ENCODE measurements at places on chromosomes 1 and 21.
A peak's percentile ranks its signal among the peaks of the same experiment; 100 is the strongest.

DNA sequence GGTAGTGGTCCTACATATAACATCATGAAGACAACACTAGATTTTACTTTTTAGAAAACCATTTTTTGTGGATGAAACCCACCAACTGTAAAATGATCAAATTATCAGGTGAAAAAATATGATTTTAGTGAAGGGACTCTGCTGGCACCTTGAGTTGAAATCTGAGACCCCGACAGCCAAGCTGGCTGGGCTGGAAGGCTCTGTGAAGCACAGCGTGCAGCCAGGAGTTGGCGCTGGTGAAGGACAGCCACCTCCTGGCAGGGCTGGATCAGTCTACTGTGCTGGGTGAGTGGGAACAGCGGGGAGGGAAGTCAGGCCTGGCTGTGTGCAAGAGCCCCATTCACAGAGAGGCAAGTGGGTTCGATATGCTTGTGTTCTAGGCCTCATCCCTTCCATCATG lies 47.9 kb downstream of the DDAH1 start:
- no peak for DNase-seq

- no peak for DNase-seq
Measured at GRCh38 chr1:209723756-209724693, 19.4 kb downstream of the HSD11B1 start.

DNA sequence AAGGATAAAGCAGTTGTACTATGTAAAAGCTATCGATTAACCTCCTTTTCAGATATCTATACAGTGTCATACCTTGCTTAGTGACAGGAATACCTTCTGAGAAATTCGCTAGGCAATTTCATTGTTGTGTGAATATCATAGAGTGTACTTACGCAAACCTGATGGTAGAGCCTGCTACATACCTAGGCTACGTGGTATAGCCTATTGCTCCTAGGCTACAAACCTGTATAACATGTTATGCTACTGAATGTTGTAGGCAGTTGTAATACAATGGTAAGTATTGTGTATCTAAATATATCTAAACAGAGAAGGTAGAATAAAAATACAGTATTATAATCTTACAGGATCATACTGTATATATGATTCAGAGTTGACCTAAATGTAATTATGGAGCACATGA lies 26.5 kb downstream of the FLVCR1 start:
- peak; percentile 79 for DNase-seq

DNA sequence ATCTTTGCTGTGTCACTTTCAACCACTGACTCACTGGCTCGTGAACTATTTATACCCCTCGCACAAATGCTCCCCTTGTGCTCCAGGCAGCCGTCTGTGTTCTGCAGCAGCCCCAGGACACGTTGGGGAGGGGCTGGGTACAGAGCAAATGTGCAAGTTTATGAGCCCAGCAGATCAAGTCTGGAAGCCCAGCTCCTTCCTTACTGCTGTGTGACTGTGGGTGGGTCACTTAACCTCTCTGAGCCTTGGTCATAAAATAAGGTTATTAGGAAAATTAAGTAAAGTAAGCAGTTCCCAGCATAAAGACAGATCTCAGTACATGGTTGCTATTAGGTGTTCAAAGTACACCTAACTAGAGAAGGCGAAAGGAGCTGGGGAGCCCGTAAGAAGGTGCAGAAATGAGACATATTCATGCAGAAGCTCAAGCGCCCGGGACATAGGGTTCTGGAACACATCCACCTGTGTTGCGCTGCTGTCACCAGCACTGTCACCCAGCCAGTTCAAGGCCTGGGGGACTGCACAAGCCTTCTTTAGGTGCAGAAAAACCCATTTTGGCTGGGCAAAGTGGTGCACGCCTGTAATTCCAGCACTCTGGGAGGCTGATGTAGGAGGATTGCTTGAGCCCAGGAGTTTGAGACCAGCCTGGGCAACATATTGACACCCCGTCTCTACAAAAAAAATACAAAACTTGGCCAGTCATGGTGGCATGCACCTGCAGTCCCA lies 13.8 kb downstream of the EFHD2 start:
- DNase-seq, result no peak

- no peak for DNase-seq
Measured at GRCh38 chr1:15210651-15211375, 36.2 kb upstream of the FHAD1 start.

GRCh38 chr1:165842671-165843129 lies 15.3 kb downstream of the UCK2 start:
- no peak for DNase-seq

DNA sequence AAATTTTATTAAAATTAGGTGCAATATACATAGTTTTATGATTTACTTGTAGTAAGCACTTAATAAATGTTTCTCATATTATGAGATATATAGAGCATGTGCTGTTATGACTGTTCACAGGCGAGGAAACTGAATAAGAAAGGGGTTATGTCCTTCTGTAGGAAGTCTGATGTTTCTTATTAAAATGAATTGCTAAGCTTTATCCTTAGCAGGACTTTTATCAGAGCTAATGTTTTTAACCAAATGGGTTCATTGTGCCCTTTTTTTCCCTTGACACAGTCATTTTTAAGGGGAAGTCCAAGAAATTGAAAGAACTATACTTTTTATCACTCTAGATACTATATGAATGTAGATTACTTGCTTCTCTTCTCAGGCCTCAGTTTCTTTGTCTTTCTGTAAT lies 285.2 kb downstream of the PTPRC start:
- no peak for DNase-seq

DNA sequence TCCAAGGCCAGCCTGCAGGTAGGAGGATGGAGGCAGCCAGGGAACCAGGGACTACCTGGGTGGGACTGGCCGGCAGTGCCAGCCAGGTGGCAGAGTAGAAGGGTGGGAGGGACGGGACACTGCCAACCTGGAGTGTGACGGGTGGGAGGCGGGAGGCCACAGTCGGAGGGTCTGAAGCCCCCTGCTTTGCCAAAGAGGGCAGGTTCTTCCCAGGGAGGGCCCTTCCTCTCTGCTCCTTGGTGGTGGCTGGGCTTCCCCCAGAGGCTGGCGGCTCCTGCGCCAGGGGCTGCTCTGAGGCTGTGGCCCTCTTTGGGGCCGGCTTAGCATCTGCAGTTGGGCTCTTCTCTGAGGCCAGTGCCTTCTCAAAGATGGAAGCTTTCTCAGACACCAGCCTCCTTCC lies 8.7 kb upstream of the TNNT2 start:
- DNase-seq, result no peak

GRCh38 chr1:227766015-227766634 lies 30.9 kb downstream of the SNAP47 start:
- peak; percentile 64 for DNase-seq

GRCh38 chr1:230749635-230750034 lies 2.4 kb downstream of the CAPN9 start:
- DNase-seq, result no peak

DNA sequence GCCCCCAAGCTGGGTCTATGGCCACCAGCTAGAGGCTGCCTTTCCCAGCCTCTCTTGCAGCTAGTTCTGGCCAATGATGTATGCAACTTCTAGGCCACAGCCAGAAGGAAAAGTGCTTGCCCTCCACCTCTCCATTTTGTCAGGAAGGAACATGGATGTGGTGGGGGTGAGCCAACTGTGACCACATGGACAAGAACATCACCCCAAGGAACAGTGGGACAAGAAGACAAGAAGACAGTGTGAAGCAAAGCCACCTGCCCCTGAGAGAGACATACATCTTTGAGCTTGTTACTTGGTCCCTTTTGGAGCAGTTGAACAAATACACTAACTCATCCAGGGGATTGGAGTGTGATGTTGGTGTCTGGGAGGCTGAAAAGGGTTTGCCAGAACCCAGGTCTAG lies 105.8 kb upstream of the EDN2 start:
- no peak for DNase-seq

DNA sequence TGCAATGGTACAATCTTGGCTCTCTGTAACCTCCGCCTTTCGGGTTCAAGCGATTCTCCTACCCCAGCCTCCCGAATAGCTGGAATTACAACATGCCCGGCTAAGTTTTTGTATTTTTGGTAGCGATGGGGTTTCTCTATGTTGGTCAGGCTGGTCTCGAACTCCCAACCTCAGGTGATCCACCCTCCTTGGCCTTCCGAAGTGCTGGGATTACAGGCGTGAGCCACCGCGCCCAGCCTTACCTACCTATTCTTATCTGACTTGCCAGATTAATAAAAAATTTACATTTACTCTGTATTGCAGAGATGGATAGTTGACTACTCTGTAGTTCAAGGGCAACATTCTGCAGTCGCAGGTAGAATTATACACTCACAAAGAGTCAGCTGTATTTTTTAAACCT lies 359.6 kb downstream of the KCTD3 start:
- no peak for DNase-seq

- no peak for DNase-seq
Measured at GRCh38 chr21:37593015-37593414, 226.4 kb downstream of the DYRK1A start.

- DNase-seq, result no peak
Measured at GRCh38 chr1:17675744-17676143, 79.4 kb upstream of the ACTL8 start.

- no peak for DNase-seq
Measured at GRCh38 chr1:43440358-43440757, 13.4 kb downstream of the HYI start.

GRCh38 chr1:16905110-16905867 lies 9.5 kb downstream of the RNU1-2 start:
- peak; percentile 90 for DNase-seq

DNA sequence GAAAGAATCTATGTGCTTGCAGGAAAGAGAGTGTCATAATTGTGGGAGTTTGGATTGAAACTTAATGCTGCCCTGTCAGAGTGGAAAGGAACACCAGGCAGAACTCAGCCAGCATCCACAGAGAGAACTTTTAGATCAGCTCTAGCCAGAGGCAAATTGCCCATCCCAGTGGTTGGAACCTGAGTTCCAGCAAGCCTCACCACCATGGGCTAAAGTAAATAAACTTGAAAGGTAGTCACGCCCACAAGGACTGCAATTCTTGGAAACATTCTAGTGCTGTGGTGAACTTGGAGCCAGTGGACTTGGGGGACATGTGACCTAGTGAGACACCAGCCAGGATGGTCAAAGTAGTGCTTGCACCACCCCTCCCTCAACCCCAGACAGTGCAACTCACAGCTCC lies 571.6 kb downstream of the LRRIQ3 start:
- DNase-seq, result no peak

- DNase-seq, result no peak
Measured at GRCh38 chr1:14653461-14653960, 55.0 kb downstream of the KAZN start.

- DNase-seq, result no peak
Measured at GRCh38 chr1:57311006-57311405, 112.9 kb downstream of the DAB1 start.

- DNase-seq, result no peak
Measured at GRCh38 chr1:50497007-50497406, 73.8 kb upstream of the DMRTA2 start.

GRCh38 chr1:162772571-162773154 lies 17.8 kb upstream of the HSD17B7 start:
- no peak for DNase-seq

GRCh38 chr21:16488042-16488441 lies 758.3 kb downstream of the USP25 start:
- DNase-seq, result no peak

DNA sequence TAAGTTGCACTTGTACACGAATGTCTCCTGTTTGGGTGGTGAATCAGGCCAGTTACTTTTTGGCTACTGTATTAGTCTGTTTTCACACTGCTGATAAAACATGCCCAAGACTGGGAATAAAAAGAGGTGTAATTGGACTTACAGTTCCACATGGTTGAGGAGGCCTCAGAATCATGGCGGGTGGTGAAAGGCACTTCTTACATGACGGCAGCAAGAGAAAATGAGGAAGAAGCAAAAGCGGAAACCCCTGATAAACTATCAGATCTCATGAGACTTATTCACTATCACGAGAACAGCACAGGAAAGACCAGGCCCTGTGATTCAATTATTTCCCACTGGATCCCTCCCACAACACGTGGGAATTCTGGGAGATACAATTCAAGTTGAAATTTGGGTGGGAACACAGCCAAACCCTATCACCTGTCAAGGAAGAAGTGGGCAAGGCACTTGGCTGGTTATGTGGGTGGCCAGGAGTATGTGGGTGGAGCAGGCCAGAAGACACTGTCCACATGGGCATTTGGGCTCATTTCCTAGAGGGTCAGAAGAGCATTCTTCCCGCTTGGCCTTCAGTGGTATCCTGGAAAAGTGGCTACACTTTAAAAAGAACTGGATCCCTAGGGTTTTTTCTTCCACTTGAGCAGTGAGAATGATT lies 228.8 kb downstream of the HHAT start:
- no peak for DNase-seq

GRCh38 chr1:6904476-6905170 lies 119.4 kb downstream of the CAMTA1 start:
- peak; percentile 74 for DNase-seq

GRCh38 chr1:221698579-221699349 lies 43.1 kb downstream of the DUSP10 start:
- no peak for DNase-seq

GRCh38 chr1:182408435-182409075 lies 8.1 kb upstream of the TEDDM1 start:
- DNase-seq, result no peak

DNA sequence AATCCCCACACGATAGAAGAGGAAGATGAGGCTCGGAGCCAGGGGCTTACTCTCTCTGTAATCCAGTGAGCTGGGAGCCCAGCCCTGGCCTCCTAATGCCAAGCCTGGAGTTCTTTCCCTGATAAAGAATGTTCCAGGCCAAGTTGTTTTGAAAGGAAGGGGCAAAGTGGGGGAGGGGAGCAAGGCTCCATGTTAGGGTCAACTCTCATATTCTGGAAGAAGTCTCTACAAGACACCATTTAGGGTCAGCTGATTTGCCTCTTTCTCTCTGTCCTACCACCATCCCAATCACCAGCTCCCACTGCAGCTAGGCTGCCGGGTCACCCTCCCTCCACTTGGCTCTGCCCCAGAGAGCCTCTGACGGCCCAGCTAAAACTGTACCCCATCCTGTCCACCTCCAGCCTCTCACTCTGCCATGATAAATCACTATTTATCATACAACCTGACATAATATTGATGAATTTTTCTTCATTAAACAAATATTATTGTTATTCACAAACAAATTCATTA lies 95.0 kb downstream of the GLIS1 start:
- no peak for DNase-seq

DNA sequence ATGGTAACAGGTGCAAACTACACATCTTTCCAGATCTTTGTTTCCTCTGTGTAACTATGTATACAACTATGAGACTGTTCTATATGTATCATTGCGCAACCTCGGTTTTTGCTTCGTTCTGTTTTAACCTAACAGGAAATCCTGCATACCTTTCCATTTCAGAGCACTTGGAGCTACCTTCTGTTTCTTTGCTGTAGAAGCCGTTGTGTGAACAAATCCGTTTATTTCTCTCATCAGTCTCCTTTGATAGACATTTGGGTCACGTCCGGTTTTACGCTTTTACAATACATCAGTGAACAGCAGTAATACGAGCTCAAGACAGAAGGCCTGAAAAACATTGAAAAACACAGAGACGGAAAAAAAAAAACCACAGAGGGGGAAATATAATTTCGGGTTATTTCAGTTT lies 10.5 kb downstream of the ATP5IF1 start:
- DNase-seq, result peak; percentile 99

- no peak for DNase-seq
Measured at GRCh38 chr1:193625255-193625654, 438.8 kb upstream of the B3GALT2 start.

Measured in trophoblast cell (in vitro differentiated cells and primary cell).